ENCODE measurements at places on chromosomes 6 and 20.

DNA sequence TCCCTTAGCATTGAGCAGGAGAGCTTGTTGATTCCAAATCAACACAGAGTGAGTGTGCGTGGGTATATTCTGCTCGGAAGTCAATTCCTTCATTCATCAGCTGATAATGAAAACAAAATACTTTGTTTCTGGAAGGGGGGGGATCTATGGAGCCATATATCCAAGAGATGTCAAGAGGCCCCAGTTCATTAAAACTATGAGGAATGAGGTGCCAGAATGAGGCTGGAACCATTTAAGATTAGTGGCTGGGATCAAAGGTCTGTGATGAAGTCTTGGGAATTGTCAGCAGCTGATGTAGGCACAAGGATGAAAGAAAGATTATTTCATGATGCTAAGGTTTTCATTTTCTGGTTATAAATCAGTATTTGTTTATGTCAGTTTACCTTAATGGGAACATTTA, 30.5 kb upstream of the PLEKHG1 start:
- no peak for DNase-seq

GRCh38 chr6:27806981-27807440, 105.2 kb downstream of the OR2B2 start:
- DNase-seq, result peak; percentile 38

DNA sequence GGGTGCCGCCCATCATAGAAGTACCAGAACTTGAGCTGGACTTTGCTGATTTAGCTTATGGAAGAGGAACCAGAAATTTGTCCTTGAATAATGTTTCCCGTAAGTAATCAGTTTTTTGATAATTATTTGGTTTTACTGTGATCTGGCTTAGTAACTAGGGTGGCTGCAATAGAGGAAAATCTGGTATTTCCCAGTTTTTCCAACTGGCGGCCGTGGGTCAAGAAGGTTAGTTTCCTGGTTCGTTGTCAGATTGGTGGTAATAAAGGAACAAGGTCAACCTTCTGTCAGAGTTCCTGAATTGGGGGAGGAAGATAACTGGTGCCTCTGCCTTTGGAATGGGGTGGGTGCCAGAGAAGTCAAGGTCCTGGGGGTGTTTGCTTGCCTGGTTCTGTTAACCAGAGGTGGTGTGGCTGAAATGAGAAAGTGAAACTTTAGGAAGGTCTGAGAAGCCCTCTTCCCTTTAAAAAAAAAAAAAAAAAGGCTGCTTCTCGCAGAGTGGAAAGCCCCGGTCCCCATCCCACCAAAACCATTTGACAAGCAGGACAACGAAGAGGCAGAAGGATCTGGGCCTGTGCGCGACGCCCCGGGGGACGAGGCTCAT, at the start of gene CALHM6:
Gene CALHM6 (plus strand): TSS at position 45 of the 601 bp plus-strand sequence. CDS start 555 bp downstream, at position 600.
- DNase-seq, result no peak

DNA sequence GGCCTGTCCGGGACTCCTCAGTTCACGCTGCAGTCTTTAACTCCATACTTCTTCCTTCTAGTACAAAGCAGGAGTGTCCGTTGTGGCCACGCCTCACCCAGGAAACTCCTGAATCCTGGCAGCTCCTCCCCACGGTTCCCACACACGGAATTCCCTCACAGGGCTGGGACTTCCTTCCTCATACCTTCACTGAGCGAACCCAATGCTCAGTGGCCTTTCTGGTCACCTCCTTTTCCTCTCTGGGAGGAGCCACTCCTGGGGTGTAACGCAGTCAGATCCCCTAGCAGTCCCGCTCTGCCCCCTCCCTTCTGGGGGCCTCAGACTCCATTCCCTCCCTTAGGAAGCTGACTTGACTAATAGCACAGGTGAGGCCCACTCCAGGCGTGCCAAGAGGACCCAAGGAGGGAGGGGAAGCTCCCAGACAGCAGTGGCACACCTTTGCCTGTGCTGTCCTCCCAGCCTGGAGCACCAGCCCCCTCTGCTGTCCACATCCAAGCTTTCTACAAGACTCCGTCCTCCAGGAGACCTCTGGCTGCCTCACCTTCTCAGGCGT, at the start of gene SLC52A3:
Gene SLC52A3 (minus strand): TSS at position 75 of the 553 bp plus-strand sequence. CDS start 2,726 bp downstream, outside the sequence.
- DNase-seq, result no peak

GRCh38 chr20:2907519-2907918, 34.2 kb downstream of the PTPRA start:
- DNase-seq, result no peak

- DNase-seq, result no peak
Measured at GRCh38 chr6:108726726-108727339, 121.4 kb upstream of the ARMC2 start.

DNA sequence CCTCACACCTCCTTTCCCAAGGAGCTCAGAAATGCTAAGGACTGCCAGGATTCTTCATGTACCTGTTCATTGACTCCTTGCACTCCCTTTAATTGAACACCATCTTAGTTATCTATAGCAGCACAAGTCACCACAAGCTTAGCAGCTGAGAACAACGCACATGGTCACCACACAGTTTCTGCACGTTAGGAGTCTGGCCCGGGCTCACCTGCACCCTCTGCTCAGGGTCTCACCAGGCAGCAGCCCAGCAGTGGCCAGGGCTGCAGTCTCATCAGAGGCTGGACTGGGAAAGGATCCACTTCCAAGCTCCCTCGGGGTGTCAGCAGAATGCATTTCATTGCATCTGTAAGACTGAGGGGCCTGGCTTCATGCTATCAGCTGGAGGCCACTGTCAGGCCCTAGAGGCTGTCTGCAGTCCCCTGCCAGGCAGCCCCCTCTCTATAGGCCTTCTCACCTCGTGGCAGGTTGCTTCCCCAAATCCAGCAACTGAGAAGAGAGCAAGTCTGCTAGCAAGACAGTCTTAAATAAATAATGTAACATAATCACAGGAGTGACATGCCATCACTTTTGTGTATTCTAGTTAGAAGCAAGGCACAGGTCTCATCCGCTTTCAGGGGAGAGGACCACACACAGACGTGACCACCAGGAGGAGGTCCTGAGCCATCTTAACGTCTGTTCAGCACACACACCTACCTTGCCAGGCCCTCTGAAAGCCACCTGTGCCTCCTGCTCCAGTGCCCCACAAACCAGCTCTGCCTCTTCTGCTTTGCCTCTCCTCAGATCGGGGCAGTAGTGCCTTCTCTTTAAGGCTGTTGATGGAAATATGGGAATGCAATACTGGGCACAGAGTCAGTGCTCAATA, 165.2 kb upstream of the CST7 start:
- DNase-seq, result no peak

All from immature natural killer cell (primary cell).